ENCODE measurements at places on chromosomes 6 and 20.
A peak's percentile ranks its signal among the peaks of the same experiment; 100 is the strongest.

- no peak for DNase-seq
These were observed 2.4 kb downstream of the PHACTR2 start for GRCh38 chr6:143680141-143680540.

DNA sequence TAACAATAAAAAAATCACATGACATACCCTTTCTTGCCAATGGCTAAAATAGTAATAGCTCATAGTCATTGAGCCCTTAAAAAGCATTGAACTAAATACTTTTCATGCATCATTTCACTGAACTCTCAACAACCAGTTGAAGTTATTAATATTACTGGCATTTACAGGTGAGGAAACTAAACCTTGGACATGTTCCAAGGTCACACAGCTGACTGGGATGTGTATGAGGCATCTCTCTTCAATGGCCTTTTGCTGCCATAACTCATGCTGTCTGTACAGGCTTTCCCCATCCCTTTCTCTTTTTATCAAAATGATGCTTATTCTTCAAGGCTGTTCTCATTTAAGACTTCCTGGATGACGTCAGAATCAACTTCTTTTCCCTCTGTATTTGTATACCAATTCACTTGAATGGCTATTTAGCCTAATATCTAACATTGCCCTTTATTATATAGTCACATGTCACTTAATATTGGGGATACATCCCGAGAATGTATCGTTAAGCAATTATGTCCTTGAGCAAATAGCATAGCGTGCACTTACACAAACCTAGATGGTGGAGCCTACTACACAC lies 476.4 kb downstream of the KIF16B start:
- DNase-seq: no peak

- DNase-seq: no peak
These were observed 200.5 kb upstream of the PCSK2 start for GRCh38 chr20:17026346-17026745.

DNA sequence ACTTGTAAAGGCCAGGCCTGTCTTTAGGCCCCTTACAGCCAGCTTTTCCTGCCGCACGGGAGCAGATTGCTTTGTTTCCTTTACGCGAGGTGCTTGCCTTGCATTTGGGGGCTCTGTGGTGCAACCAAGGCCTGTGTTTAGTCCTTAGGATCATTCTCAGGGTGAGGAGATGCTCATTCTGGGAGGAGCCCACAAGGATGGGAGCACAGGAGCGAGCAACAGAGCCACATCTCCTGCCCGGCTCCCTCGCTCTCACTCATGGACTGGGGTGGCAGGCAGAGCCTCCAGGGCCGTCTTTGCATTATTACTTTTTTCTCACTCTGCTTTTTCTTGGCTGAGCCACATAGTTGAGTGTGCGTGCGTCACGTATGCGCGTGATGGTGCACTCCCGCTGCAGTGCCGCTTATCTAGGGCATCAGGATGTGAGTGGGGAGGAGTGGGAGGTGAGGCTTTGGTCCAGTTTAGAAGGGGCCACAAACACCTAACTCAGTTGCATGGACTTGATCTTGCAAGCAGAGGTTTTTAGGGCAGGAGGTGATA lies 19.1 kb downstream of the DYNLRB1 start:
- no peak for DNase-seq

DNA sequence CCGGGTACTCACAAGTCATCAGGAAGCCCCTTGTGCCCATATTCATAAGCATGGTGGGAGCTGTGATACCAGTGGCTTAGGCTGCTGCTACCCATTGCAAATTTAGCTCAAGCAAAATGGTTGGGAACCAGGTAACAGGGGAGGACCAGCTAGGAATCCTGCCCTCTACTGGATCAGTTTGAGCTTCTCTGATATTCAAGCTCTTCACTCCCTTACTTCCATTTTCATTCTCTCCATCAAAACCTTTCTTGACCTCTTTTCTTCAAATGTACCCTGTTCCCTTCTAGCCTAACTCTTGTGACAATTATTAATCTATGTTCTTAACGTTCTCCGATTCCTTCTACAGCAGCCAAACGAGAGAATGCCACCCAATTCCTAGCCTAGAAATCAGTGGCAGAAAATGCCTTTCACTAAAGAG lies 9.7 kb downstream of the NOL7 start:
- no peak for DNase-seq

GRCh38 chr20:14407336-14407735 lies 69.9 kb upstream of the FLRT3 start:
- DNase-seq: no peak

DNA sequence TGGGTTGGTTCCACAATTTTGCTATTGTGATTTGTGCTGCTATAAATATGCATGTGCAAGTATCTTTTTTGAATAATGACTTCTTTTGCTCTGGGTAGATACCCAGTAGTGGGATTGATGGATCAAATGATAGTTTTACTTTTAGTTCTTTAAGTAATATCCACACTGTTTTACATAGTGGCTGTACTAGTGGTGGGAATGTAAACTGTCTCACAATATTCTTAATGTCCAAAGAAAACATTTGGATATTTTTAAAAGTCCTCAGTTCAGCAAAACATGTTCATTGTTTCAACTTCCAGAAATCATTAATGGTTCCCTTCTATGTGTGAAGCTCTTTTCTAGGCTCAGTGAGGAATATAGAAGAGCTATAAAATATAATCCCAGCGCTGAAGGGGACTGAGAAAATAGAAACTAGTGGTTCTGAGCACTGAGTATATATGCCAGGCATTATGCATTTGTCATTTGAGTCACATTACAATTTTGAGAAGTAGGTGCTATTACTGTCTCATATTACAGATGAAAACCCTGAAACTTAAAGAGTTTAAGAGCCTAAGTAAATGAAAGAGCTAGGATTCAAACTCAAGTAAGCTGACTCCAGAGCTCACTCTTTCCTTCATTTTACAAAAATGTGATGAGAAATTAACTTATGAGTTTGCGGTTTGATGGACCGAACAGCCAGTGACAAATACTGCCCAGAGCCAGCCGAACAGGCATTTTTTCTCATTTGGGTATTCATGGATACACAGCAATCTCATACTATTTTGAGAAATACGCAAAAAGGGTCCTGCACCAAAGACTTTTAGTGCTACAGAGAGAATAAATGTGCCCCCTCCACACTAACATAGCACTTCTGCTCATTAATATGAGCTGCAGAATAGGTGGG lies 250.1 kb downstream of the TBX18 start:
- DNase-seq: no peak

DNA sequence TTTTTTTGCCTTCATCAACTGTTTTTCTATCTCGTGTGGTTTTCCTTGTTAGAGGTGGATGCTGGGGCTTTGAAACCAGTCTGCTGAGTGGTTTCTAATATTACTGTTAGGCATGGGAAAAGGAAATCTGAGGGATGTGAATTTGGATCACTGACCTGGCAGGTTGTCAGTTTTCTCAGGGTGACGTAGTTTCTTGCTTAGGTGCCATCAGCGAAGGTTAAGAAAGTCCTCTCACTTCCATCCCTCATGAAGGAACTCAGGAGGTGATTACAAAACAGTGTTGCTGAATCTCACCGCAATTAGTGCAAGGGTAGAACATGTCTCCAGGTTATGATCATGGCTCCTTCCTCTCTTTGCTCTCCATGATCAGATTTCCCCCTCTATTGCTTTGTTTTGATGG lies 135.9 kb downstream of the SOX4 start:
- no peak for DNase-seq

GRCh38 chr6:16400248-16400760 lies 161.9 kb downstream of the GMPR start:
- no peak for DNase-seq

DNA sequence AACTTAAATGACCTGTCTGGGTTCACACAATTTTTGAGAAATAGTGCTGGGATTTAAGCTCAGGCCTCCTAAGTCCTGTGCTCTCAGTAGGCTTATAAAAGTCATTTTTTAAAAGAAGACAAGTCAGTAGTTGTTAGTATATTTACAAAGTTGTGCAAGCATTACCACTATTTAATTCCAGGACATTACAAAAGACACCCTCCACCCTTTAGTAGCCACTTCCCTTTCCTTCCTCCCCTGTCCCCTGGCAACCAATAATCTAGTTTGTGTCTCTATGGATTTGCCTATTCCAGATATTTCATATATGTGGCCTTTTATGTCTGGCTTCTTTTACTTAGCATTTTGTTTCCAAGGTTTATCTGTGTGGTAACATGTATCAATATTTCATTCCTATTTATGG lies 37.6 kb downstream of the HMGN3 start:
- no peak for DNase-seq

DNA sequence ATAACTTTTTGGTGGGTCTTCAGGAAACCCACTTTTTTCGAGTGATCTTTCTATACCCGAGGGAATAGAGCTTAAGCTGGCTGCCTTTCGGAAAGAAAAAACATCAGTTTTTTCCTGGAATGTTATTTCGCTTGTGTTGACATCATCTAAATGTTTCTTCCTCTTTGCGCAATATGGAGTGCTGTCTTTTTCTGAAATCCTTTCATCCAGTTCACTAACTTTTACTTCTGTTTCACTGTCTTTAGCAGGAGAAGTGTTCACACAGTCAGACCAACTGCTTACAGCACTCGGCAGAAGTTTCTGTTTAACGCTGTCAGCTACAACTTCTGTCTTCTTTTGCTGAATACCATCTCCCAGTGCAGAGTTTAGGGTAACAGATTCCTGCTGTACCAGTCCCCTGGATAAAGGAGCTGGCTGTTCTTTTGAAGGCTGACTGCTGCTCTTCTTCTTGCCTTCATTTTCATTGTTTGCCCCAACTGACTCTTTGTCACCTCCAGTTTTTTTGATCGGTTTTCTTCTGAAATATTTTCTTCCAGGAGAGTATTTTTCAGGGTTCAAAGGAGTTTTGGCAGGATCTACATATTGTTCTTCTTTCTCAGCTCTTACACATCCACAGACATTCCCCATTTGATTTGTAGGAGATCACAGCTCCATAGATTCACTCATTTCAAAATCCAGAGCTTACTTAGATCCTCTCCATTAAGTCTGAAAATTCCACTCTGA lies 50.0 kb upstream of the DST start:
- no peak for DNase-seq

DNA sequence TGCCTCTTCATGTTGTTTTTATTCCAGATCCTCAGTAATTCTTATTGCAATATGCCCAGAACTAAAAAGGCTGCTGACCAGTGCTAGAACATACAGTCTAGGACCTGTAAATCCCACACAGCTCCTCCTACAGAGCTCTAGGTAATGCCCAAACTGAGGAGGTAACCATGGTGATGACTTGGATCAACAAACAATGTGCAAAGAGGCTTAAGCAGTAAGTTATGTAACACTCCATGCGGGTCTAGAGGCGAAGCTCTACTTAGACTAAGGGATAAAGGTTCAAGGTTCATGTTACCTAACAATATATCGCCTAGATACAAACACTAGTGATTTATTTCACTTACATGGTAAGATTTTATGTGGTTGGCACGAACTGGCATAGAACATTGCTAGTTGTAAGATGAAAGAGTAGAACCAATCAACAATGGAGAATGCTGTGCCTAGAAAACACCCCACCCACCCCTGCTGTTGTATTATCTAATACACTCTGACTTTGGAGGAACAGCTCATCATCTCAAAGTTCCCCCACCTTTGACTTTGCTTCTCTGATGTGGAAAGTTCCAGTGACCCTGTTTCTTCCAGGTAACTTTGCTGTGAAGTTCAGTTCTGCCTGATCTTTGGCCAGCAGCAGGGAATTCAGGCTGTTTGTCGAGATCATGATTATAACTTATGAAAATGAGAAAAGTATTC lies 242.4 kb downstream of the ALDH8A1 start:
- no peak for DNase-seq

DNA sequence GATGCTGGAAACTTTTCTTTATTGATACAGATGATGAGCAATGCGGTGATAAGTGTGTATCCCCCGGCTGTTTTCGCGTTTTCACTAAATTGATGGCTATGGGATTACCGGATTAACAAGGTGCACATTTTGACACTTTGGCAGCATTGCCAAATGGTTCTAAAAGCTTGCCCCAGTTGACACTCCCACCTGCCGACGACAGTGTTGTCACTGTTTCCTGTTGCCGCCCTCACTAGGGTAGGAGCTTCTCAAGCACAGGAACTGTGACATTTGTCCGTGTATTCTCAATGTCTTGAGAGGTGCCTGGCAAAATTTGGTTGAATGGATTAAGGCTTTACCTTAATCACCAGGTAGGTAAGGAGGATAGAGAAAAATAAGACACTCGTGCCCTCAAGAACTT lies 9.8 kb upstream of the MAPK13 start:
- DNase-seq: no peak

GRCh38 chr6:133245007-133245406 lies 3.9 kb downstream of the EYA4 start:
- no peak for DNase-seq

- DNase-seq: peak; percentile 35
These were observed 45.0 kb downstream of the SLC23A2 start for GRCh38 chr20:4956200-4956810.

DNA sequence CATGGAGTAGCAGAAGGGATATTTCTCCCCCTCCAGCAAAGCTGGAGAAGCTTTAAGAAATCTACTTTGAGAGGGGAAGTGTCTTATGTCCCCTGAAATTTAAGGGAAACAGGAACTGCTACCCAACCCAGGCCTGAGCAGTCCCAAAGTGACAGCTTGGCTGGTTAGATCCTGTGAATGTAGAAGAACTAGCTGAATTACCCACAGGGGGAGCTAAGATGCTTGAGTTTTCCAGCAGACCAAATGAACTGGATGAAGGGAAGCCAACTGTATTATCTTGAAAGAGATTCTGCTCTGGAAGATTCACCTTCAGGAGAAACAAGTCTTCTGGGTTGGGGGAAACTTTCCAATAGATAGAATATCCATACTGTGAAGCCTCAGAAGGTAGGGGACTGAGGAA lies 303.3 kb upstream of the MMS22L start:
- no peak for DNase-seq

GRCh38 chr6:111417946-111418345 lies 65.1 kb downstream of the REV3L start:
- no peak for DNase-seq

GRCh38 chr6:35486005-35486925 lies 10.6 kb downstream of the TEAD3 start:
- DNase-seq: no peak

DNA sequence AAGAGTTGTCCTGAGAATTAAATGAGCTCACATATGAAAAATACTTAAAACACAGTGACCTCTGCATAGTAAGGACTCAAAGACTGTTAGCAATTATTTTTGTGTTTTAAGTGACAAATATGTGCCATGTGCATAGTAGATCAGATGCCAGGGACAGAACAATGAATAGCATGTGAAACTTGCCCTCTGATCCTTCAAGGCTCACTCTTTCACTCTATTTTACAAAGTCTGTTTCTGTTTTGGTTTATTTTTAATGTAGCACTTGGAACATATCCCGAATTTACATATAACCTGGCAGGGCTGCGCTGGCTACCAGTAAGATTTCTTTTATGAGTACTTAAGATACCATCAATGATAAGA lies 135.5 kb upstream of the TNFAIP3 start:
- no peak for DNase-seq

DNA sequence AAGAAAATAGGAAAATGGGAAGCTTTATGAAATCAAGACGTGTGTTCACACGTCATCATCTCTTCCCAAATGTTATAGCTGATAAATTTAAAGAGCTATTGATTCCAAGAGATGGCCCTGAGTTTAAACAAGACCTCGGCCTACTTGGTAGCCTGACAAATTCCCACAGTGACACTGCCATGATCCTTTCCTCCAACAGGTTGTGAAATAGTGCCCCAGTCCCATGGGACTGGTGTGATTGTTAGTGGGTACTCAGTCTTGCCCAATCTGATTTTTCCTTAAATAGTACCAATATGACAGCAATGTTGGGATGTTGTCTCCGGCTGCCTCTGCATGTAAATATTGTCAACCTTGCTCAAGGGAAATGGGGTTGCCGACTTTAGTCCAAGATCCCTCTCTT lies 34.5 kb downstream of the RIOK1 start:
- DNase-seq: no peak

GRCh38 chr20:19460386-19460785 lies 247.9 kb downstream of the SLC24A3 start:
- no peak for DNase-seq

Measured in NCI-H1417 treated with DMSO at 0.1 percent for 48 hours (cell line).